ENCODE measurements at places on chromosomes 7 and 10.

DNA sequence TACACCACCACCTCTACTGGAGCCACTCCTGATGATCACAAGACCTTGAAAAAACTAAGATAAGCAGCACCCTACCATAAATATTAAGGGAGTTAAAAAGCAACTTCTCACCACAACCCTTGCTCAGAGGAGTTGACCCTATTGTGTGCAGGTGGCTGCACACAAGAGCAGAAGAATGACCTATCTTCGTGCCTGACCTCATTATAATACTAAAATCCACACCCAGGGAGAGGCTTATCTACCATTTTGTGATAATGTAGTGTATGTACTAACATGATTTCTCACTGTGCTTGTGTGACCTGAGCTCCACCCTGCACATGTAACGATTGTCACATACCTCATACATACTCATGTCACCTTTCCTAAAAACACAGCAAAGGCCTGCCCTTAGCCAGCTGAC lies 205.0 kb upstream of the MBL2 start:
- no peak for DNase-seq

GRCh38 chr7:110881721-110882120 lies 209.2 kb upstream of the LRRN3 start:
- DNase-seq, result no peak

GRCh38 chr10:96208271-96208670 lies 63.1 kb downstream of the BLNK start:
- no peak for DNase-seq

GRCh38 chr7:47031786-47032535 lies 550.0 kb downstream of the TNS3 start:
- no peak for DNase-seq

- DNase-seq, result no peak
Measured at GRCh38 chr10:116168329-116168728, 104.7 kb downstream of the GFRA1 start.

GRCh38 chr7:123796568-123796967 lies 47.8 kb upstream of the WASL start:
- no peak for DNase-seq

DNA sequence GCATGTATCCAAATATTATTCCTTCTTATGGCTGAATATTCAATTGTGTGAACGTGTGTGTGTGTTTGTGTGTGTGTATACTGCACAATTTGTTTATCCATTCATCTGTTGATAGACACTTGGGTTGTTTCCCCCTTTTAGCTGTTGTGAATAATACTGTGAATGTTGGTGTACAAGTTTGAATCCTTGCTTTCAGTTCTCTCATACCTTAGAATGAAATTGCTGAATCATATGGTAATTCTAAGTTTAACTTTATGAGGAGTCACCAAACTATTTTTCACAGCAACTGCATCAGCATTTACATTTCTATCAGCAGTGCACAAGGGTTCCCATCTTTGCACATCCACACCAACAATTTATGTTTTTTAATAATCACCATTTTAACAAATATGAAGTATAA lies 86.9 kb upstream of the GATAD1 start:
- DNase-seq, result no peak

DNA sequence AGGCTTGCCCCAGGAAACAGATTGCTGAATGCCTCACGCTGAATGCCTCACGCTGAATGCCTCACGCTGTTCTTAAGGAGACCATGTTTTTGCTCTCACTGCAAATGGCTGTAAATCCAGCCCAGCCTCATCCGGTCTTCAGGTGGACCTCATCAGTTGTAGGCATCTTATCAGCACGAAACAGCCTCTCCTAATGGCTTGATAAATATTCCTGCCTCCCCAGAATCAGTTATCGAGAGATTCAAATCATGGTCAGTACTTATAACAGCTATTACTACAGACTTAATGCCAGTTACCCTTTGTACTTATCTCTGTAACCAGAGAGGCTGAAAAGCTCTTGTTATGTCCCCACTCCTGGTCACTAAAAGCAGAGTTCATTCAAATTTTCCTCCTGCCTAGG lies 290.6 kb downstream of the FZD1 start:
- no peak for DNase-seq

DNA sequence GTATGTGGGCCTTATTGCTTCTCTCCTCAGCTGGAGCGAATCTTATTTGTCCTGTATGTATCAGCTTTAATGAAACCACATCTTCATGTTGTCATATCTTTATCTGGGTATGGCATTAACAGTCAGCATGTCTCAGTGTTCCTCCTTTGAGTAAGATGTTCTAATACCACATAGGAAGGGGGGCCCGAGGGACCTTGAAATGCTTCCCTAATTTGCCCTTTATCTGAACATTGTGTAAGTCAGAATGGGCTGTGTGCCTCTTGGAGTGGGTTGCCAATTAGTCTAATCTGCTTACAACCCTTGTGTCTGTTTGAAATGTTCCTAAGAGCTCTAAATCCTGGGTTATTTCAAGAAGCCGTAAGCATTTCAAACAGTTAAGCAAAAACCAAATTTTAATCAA lies 623.8 kb downstream of the SUGCT start:
- no peak for DNase-seq

GRCh38 chr7:134988161-134988560 lies 1.9 kb downstream of the AGBL3 start:
- no peak for DNase-seq

DNA sequence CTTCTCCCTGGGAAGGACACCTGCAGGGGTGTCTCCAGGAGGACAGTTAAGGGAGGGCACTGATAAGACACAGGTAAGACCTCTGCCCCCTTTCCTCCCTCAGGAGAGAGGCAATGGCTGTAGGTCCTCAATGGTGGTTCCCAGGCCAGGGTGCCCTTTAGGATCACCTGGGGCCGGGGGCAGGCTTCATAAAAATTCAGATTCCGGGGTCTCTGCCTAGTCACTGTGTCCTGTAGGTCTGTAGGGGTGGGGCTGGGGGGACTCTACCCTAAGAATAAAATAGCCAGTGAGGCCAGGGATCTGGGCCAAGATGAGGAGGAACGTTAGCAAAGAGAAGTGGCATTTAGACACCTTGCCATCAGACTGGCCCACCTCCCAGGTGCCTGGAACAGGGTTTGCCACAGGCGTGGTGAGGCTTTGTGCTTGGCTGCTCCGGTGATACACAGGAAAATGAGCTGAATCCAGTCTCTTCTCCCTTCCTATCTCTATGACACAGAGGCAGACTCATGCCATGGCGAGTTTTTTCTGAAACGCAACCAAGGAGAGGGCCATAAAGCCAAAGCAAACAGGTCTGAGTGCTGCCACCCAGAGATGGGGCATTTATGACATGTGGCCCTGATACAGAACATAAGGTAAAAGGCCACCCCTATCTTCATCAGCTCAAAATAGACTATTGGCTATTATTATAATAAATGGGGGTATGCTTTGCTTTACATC lies 52.6 kb downstream of the SH3PXD2A start:
- no peak for DNase-seq

DNA sequence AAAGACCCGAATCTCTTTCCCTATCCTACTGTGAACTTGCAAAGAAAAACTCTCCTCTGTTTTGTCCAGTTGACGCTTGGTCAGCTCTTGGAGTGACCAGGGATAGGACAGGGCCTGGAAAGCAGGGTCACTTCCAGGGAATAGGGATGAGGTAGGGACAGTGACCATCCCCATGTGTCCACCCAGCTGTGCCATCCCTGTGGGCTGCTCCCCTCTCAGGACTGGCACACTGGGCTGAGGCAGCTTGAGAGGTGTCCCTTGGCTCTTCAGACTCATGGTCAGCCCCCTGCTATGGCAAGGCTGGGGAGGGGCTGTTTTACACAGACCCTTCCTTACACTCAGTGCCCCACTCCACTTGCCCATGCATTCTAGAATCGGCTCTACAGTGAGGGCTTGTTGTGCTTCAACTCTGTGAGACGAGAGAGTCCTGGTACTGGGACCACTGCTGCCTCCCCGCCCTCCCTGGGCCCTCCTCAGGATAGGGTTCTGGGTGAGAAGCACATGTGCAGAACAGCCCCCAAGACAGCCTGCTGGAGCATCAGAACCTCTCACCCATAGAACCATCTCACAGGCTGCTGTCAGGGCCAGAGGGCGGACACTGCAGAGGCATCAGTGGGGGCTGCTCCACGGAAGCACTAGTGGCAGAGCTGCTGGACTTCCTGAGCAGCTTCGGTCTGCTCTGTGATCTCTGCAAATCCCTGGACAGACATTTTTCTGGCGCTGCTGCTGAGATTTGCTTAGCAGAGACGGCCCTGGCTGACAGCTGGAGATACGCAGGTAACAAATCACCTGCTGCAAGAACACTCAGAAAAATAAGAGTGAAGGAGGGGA lies 202.8 kb upstream of the CXCL12 start:
- DNase-seq, result no peak

- no peak for DNase-seq
Measured at GRCh38 chr7:85469446-85470010, 282.7 kb upstream of the SEMA3D start.

- no peak for DNase-seq
Measured at GRCh38 chr7:151351967-151352366, 10.4 kb downstream of the NUB1 start.

GRCh38 chr10:26573674-26574073 lies 123.8 kb upstream of the PDSS1 start:
- no peak for DNase-seq

GRCh38 chr7:146773506-146773905 lies 656.9 kb downstream of the CNTNAP2 start:
- no peak for DNase-seq

DNA sequence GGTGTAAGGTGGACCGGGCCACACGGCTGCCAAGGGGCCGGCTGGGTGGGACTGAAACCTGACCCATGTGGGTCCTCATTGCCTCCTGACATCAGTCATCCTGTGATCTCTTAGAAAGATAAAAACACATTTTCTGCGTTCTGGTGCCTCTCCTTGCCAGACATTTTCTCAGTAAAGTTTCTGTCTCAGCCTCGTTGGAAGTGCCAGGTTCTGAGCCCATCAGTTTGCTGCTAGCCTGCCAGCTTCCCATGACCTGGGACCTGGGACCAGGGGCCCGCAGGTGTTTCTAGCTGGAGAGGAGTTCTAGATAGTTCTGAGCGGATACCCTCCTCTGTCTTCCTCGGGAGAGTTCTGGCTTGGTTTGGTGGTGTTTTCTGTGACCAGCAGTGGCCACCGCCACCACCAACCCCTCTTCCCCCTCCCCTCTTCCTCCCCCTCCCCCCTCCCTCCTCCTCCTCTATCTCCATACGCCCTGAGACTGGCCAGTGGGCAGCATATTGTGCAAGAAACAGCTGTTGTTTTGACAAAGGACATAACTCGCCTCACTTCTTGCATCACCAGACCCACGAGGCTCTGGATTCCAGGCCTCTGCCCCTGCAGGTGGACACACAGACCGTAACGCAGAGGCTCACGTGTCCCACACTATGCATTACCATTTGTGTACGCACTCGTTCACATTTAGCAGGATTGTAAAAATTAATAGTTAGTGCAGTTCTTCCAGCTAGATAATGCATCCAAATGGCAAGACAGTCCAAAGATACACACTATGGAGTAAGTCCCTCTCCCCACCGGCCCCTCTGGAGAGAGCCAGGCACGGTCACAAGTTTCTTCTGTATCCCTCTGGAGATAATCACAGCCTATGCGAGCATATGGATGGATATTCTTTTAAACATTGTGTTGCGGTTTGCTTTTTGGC lies 94.6 kb downstream of the CUX1 start:
- no peak for DNase-seq

- DNase-seq, result no peak
Measured at GRCh38 chr7:140033036-140033435, 29.7 kb downstream of the PARP12 start.
